CD4-positive, alpha-beta T cell treated with Interleukin-15 for 1 hour (primary cell): ENCODE measurements at places on chromosomes 3 and 15.

GRCh38 chr15:76346669-76347481 is 10.3 kb downstream of the ISL2 start:
- DNase-seq = no peak

DNA sequence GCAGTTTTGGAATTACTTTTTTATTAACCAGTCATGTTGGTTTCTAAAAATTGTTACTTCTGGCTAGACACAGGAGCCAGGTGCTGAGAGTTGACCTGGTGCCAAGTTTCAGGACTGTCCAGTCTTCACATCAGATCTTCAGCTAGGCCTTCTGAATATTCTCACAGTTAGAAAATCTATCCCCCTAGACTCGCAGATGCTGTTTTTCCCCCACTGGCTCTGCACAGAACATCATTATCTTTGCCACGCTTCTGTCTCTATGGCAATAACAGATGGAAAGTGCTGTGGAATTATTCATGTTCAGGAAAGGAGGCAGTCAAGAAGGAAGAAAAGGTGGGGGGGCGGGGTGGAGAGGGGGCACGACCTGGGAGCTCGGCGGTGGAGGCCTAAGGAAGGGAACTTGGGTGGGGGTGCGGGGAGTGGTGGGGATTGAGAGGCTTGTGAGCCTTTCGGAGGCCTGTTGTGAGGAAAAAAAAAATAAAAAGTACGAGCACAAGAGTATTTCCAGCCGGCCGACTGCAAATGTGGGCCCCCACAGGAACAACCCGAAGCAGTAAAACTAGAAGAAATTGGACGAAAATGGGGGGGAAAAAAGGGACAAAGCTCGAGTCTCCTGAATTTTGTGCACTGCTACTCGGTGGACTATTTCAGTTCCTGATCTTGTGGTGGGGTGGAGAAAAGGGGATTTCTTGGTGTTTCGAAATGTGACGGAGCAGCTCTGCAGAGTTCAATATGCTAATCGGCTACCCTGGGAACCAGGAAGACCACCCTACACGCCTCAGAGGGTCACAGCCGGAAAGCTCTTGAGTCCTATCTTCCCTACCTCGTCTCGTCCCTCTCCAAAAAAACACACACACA is 1.5 kb upstream of the SKIL start:
- DNase-seq = peak; percentile 67

GRCh38 chr3:54312156-54312899 is 190.0 kb downstream of the CACNA2D3 start:
- no peak for DNase-seq

DNA sequence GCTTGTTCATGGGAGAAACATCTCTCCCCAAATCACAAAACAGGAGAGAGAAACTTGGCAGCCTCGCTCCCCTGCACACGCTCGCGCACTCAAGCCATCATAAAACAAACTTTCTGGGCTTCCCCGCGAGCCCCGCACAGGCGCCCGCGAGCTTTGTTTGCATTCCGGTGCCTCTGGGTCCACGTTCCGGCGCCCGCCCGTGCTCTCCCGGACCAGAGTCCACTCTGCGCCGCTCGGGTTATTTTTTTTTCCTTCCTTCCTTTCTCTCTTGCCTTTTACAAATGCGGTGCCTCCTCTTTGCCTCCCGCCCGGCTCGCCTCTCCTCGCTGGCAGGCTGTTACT is 363 bp downstream of the MAGI1 start:
- DNase-seq = no peak

DNA sequence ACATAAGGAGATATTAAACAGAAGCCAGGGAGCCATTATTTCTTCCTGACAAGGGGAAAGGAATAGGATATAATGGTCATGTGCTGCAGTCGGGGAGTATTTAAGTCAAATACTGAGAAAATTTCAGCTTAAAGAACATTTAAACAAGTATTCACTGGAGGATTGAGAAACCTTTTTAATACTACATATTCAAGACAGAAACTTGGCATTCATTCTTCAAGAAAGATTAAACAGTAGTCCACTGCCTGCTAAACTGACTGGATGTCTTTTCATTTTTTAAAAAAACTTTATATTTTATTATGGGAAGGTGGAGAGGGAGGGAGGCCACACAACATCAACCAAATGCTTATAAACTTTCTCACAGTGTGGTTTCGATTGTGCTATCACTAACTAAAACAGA is 107.4 kb upstream of the CBLB start:
- no peak for DNase-seq

DNA sequence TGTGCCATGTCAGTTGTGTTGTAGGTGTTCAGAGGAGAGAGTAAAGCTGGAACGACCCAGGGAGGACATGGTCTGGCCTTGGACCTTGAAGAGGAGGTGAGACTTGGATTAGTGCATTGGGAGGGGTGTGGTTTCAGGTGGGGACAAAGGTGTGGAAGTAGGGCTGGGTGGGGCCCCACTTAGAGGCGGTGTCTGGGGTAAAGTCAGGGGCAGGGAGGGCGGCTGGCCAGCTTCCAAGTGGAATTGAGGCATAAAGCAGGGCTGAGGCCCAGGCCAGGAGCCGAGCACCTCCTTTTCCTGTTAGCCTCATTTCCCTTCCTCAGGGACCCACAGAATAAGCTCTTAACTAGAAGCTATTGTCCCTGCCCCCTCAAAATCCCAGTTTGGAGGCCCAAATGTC is 36.2 kb upstream of the FLNB start:
- no peak for DNase-seq

- no peak for DNase-seq
Observed at GRCh38 chr3:177050501-177051237, 146.6 kb downstream of the TBL1XR1 start.

GRCh38 chr15:64574301-64575017 is 114.1 kb downstream of the ZNF609 start:
- DNase-seq = no peak

DNA sequence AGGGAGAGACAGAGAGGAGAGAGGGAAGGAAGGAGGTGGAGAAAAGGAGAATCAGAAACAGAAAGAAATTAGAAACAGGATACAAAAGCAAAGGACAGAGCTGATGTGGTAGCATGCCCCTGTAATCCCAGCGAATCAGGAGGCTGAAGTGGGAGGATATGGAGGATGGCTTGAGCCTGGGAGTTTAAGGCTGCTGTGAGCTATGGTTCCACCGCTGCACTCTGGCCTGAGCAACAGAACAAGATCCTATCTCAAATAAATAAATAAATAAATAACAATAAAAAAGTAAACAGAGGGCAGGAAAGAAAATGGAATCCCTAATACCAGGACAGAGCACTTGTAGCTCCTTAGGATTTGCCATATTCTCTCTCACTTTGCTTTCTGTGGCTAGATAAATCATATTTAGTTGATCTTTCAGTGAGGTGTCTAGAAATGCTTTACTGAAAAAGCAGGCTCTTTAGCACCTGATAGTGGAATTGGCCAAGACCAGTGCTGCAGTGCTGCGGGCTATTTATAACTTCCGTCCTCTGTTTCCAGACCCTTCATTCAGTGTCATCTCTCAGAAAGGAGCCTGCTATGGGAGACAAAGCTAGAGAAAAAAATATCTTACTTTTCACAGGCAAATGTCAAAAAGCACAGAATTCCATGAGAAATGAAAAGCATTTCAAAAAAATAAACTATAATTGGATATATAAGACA is 20.0 kb upstream of the SLC28A2 start:
- no peak for DNase-seq

- no peak for DNase-seq
Observed at GRCh38 chr3:11720917-11721411, 77.2 kb upstream of the VGLL4 start.

- no peak for DNase-seq
Observed at GRCh38 chr3:135007607-135008006, 212.5 kb downstream of the EPHB1 start.

DNA sequence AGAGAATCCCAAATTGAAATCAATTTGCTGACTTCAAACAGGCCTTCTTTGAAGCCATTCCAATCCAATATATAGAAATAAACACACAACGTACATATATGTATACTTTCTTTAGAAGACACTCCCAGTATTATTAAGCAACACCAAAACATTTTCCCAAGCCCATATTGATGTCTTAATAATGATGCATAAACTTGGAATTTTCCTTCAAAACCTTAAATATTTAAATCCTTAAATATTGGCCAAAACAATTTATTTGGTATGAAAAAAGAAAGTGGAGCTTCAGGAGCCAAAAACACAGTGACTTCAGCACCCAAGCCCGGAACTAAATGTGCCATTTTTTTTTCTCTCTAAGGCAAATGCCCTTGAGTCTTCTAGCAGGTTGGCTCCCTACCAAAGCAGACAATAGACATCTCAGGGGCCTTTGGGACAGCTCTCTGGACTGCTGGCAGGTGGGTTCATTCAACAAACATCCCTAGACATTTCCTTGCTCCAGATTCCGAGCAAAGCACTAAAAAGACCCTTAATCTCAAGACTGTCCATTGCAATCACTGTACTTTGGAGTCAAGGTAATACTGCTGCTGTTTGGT is 384.7 kb downstream of the NTRK3 start:
- DNase-seq = no peak

DNA sequence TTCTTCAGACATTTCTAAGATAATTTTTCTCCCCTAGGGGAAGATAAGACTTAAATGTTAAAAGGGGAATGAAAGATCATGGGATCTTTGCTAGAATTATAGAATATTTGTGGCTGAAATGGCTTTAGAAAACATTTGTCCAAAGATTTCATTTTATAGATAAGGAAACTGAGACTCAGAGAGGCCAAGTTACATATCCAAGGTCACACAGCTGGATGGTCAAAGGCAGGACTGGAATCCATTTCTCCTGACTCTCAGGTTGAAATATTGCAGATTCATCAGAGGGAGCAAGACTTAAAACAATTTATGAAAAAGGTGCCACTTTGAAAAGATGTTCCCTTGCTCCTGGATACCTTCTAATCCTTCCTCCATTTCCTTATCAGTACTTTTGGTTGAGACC is 19.5 kb upstream of the LEKR1 start:
- no peak for DNase-seq

GRCh38 chr15:41789236-41789635 is 15.0 kb downstream of the MAPKBP1 start:
- no peak for DNase-seq

GRCh38 chr3:152123457-152123856 is 145.3 kb upstream of the MBNL1 start:
- no peak for DNase-seq

- no peak for DNase-seq
Observed at GRCh38 chr3:193732391-193732790, 139.4 kb downstream of the OPA1 start.

DNA sequence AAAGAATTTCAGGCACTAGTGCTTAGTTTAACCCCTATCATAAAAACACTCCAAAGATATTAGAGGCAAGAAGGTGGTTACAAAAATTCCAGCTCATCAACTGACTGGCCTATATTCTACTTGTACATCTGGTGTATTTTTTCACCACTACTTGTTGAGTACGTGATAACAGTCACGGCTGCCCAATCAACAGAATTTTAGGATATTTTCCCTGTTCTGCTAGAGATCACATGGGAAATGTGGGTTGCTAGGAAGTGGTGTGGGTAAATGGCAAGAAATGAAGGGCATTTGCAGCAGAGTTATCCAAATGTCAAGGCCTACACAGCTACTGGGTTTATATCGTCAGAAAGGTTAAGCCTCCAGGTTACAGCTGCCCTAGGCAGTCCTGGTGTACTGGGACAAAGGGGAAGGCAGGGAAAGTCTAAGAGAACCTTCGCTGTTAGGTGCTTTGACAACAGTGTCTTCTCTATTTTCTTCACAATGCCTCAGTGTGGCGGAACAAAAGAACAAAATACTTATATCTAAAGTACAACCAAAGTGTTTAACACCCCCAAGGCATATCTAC is 81.9 kb downstream of the FMN1 start:
- no peak for DNase-seq

GRCh38 chr15:78873793-78874765 is 1.4 kb downstream of the MORF4L1 start:
- peak; percentile 70 for DNase-seq

- no peak for DNase-seq
Observed at GRCh38 chr3:59456852-59457485, 407.1 kb upstream of the CFAP20DC start.

DNA sequence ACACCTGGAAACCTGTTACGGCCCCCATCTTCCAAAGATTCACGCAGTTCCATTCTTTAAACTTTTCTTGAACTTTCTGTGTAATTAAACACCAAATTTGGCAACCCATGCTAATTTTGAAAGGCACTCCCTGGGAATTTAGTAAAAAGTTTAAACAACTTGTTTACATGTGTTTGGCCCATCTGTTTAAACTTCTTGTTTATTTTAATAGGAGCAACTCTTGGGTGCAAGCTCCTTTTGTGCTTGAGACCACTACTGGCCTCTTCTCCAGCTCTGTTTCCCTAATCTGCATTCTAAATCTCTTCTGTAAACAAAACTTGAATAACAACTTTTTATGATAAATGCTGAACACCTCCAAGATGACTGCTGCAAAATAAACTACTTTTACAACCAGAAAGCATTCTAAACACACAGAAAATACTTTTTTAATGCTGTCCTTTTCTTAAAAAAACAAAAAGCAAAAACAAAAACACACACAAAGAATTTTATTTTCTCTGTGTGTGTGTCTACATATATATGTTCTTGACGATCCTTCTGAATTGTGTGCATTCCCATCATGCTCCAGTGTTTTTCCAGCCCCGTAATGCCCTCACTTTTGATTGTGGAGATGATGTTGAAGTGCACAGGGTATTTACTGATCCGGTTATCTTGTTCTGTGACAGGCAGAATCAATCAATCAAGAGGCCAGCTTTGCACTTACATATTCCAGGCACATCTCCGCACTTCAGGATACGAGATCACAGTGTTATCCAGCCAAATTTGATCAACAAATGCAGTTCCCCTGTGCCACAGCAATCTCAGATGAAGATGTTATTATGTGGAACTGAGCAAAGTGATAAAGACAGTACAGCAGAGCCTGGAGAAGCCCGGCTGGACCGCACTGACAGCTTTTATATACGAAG is 416.9 kb downstream of the FOXP1 start:
- no peak for DNase-seq

GRCh38 chr3:48596157-48596556 is 1.0 kb upstream of the COL7A1 start:
- no peak for DNase-seq

DNA sequence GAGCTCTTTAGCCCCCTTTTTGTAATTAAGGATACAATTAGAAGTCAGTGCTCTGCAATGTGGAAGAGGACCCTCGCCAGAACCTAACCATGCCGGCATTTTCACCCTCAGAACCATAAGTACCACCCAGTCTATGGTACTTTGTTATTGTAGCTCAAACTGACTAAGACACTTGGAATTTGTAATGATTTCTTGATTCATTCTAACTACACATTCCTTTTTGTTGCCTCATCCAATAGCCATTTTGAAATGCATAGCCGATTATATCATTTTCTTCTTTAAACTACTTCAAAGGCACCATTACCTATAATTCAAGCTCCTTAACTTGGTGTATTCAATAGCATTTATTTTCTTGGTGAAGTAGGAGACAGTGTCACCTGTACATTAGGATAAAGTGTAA is 61.4 kb downstream of the GLB1 start:
- DNase-seq = no peak

- no peak for DNase-seq
Observed at GRCh38 chr15:31480356-31481025, 153.9 kb downstream of the KLF13 start.

DNA sequence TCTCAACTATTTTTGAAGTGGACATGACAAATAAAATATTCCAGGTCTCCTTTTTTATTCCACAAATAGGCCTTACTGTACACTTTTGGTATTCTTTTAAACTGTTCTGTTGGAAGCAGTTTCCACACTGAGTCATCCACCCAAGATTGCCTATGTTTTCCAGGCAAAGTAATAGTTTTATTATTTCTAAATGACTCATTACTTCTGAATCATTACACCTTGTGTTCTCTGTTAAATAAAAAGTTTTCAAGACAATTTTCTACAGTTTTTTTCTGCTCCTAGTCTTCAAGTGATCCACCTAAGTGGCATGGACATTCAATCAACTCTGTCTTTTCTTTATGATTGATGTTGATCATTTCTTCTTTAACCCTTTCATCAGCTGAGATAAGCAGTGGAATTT is 26.5 kb downstream of the PPP2R3A start:
- no peak for DNase-seq
